ENCODE measurements at places on chromosomes 3 and 15.

DNA sequence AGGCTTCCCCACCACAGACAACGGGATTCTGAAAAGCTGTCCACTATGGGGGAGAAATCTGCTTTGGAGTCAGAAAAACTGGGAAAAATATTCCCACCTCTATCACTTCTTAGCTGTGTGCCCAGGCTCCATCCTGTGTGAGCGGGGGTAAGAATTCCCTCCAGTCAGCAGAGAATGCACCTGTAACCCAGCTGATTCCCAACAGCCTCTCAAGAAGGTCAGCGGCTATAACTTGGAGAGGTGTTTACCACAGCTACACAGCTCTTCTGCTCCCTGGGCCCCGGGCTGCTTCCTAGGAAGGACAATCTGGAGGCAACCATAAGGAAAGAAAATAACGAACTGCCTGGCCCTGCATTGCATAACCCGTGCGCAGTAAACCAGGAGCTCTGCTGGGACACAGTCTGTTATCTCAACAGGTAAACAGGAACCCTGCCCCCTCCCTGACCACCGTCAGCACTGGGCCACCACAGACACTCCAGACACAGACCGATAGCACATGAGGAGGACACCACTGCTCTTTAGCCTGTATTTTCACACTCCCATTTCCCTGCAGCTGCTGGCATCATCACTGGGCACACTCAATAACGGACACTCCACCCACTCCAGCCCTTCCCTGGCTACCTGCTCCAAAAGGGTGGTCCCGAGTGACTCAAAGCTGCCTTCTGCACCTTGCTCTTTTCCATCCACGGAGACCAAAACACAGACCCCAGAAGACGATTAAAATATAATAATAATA lies 2.1 kb downstream of the RAB43 start:
- no peak for DNase-seq

DNA sequence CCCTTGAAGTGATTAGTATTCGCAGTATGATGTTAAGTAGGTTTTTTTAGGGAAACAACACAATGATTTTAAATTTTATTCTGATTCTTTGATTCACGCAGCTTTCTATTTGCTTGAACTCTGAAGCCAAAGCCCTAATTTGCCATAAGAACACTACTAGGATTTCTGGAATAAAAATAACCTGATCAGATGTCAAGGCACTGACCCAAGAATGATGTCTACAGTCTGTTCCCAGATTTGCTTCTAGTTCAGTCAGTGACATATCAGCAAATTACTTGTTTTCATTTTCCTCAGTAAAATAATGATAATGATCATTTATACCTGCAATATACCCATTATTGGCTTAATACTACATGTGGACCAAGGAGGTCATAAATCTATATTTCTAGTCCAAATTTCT lies 179.5 kb upstream of the EIF1B start:
- DNase-seq = no peak

- DNase-seq = no peak
These were observed 43.2 kb upstream of the INSYN1 start for GRCh38 chr15:73796331-73796831.

GRCh38 chr3:99699841-99700240 lies 61.4 kb downstream of the COL8A1 start:
- DNase-seq = no peak

DNA sequence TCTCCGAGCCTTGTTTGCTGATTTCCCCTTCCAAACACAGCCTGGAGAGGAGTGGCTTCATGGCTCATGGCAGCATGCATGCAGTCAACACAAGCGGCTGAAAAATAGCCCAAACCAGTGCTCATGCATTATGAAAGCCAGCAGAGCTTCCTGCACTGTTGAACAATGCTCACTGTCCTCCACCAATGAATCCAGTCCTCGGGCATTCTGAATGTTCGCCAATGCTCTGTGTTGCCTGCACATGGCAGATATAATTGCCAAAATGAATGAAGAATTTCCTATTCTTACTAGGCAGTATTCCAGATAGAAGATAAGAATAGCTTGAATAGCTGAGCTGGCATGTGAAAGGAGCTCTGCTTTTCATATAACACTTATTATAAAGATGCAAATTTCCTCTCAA lies 252.7 kb downstream of the ROBO1 start:
- no peak for DNase-seq

DNA sequence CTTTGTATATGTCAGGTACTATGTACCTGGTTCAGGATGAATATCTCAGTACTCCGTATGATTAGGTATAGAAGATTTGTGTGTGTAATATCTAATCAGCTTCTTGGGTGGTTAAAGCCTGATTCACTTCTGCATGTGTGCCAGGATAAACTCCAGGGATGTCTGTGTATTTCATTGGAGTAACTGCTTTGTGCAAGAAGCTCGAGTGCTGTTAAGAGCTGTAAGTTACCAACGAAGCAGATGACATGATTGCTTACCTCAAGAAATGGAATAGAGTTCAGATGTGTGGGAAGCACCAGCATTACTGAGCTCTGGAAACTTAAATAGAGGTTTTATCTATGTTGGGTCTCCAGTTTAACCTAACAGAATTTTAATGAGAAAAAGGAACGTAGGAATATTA lies 23.7 kb downstream of the FAM98B start:
- no peak for DNase-seq

- no peak for DNase-seq
These were observed 111.7 kb downstream of the XXYLT1 start for GRCh38 chr3:195159117-195159813.

DNA sequence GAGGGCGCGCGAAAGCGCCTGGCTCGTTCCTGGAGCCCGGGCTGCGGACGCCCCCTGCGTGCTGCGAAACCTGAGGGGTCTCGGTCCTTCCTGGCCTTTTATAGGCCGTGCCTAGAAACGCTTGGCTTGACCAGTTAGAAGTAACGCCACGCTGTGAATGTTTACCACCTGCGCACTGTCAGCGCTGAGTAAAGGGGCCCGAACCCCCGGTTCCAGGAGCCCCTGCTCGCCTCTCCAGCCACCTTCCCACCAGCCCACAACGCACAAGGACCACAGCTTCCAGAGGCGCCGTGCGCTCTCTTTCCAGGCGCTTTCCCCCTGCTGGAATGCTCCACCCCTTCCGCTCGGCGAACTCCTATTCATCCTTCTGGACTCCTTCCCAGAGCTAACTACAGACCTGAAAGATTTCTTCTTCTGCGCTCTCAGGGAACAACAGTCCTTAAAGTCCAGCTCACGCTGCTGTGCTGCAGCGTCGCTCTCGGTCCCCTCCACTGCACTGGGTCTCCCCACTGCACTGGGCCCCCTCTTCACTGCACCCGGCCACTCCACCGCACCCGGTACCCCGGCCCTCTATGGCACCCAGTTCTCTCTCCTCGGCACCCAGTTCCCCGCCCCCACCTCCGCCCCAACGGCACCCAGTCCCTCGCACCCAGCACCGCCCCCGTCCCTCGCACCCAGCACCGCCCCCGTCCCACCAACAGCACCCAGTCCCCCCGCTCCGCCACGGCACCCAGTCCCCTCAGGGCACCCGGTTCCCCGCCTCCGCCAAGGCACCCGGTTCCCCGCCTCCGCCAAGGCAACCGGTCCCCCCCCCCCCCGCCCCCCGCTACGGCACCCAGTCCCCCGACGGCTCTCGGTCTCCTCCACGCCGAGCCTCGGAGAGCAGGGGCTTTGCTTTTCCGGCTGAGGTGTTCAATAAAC lies 69.8 kb downstream of the SQOR start:
- DNase-seq = no peak

DNA sequence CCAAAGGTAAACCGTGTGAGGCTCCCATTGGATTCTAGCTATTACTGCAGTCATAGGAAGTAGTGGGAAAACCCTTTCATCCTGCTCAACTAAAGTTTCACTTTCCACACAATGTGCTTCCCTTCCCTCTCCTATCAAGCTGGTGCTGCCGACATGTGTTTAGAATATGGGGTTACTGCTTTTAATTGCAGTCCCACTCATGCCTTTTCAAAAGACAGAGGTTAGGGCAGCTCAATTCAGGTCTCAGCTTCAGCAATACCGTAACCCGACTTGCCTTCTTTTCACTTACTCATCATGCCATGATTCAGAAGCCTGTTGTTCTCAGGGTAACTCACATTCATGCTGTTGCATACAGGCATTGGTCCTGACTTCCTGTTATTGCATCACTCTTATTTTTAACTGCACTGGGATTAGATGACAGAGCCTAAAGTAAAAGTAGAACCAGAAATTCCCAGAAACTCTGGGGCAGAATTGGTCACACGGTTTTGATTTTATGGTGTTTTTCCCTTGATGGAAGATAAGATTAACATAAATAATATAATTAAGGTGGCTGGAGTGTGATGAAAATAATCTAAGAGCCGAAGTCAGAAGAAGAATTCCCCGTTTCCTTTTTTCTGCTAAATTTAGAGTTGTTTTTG lies 45.7 kb downstream of the C2CD4B start:
- no peak for DNase-seq

GRCh38 chr15:67248011-67248505 lies 6.4 kb downstream of the AAGAB start:
- DNase-seq = no peak

- no peak for DNase-seq
These were observed 49.3 kb downstream of the HHLA2 start for GRCh38 chr3:108345492-108346205.

GRCh38 chr3:52268036-52268435 lies 10.4 kb downstream of the WDR82 start:
- DNase-seq = no peak

GRCh38 chr15:84967380-84967779 lies 14.3 kb upstream of the PDE8A start:
- DNase-seq = no peak

DNA sequence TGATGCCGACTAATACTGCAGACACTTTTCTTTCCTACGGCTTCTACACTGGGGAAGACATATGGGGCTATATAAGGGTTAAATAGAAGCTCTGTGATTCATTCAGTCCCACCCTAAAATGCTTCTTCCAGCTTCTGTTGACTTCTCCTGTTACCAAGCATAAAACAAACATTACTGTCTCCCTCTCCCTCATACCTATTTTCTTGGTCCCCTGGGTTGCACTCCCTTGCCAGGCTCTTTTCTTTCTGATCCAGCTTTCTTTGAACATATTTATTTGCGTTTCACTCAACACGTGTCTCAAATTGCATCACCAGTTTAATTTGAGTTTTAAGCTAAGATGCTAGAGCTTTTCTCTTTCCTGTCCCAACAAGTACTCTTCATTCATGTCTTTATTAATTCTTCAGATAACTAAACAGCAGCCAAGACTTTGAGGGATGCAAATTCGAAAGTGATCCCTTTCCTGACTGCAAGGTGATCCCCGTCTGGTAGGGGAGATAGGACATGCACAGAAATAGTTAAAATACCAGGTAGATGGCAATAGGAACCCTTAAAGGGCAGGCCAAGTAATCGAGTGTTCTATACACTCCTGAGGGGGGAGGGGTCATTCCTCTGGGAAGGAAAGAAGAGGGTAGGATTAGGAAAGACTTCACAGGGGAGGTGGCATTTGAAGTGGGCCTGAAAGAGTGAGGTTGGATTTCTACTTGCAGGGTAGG lies 198.6 kb upstream of the BCL6 start:
- no peak for DNase-seq

GRCh38 chr3:120280566-120280965 lies 4.5 kb downstream of the GPR156 start:
- DNase-seq = no peak

GRCh38 chr3:16504242-16504641 lies 9.3 kb downstream of the RFTN1 start:
- DNase-seq = no peak

DNA sequence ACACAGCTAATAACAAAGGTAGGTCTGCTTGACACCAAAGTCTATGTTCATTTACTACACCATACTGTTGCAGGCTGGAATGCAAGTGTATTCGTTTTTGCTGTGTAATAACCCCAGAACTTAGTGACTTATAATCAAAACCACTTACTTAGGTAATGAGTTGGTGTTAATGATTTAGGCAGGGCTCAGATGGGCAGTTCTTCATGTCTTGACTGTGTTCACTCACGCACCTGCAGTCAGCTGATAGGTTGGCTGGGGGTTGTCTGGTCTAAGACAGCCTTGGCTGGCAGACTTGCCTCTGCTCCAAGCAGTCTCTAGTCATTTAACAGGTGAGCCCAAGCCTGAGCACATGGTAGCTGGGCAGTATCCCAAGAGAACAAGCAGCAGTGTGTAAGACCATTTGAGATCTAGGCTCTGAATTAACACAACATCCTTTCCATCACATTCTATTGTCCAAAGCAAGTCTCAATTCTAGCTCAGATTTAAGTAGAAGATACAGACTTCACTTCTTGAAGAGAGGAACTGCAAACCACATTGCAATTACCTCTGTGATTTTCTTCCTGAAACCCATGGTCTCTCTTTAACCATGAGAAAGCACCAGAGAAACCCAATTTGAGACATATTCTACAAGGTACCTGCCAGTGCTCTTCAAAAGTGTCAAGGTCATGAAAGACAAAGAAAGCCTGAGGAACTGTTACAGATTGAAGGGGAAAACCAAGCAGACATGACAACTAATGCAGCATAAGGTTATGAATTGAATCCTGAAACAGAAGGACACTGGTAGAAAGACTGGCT lies 13.3 kb upstream of the DCLK3 start:
- no peak for DNase-seq

GRCh38 chr3:183812761-183813445 lies 12.5 kb downstream of the MAP6D1 start:
- peak; percentile 93 for DNase-seq

GRCh38 chr3:187205683-187206082 lies 8.4 kb downstream of the RTP1 start:
- DNase-seq = no peak

GRCh38 chr3:54193093-54193492 lies 70.7 kb downstream of the CACNA2D3 start:
- no peak for DNase-seq

GRCh38 chr15:100715571-100716455 lies 113.4 kb downstream of the ASB7 start:
- DNase-seq = no peak

GRCh38 chr15:60760646-60761504 lies 281.9 kb upstream of the ICE2 start:
- no peak for DNase-seq

DNA sequence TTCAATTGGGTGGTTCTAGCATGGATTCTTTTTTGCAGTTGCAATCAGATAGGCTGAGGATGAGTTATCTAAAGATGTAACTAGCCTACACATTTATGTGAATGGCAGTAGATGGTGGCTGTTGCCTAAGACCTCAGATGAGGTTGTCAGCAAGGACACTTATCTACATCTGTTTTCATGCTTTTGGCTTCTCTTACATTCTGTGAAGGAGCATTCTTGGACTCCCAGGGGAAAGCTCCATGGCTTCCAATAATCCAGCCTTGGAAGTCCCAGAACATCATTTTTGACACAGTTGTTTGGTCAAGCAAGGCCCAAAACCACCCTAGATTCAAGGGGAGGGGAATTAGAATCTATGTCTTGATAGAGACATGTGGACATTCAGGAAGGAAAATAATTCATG lies 332.2 kb upstream of the RBMS3 start:
- DNase-seq = no peak

DNA sequence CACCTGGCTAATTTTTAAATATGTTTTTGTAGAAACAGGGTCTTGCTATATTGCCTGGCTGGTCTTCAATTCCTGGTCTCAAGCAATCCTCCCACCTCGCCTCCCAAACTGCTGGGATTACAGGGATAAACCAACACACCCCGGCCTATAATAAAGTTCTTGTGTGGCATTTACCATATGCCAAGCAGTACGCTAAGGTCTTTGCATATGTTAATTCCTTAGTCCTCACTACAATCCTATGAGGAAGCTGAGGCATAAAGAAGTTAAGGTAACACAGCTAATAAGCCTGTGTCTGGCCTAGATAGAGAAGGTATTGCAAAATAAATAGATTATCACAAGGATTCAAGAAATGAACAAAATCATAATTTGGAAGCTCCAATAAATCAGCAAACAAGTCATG lies 17.6 kb upstream of the SLC4A7 start:
- DNase-seq = no peak

GRCh38 chr3:193998123-193998448 lies 137.9 kb upstream of the HES1 start:
- DNase-seq = no peak
